ENCODE measurements at places on chromosomes 1 and 21.

- no peak for DNase-seq
Measured at GRCh38 chr1:38265293-38266196, 219.0 kb upstream of the POU3F1 start.

DNA sequence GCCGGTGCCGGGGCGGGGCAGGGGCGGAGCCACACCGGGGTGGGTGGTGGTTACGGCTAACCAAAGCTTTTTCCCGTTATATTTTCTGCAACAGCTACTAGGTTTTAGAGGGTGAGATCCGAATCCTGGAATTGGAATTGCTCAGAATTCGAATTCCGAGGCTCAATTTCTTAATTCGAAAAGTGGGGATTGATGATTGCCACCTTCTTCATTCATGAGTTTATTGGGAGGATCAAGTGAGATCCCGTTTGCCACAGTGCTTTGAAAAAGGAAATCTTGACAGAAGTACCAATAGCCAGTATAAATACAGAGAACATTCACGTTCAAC, 207 bp upstream of the SVBP start:
- no peak for DNase-seq

- no peak for DNase-seq
Measured at GRCh38 chr1:219651993-219652392, 39.1 kb upstream of the ZC3H11B start.

DNA sequence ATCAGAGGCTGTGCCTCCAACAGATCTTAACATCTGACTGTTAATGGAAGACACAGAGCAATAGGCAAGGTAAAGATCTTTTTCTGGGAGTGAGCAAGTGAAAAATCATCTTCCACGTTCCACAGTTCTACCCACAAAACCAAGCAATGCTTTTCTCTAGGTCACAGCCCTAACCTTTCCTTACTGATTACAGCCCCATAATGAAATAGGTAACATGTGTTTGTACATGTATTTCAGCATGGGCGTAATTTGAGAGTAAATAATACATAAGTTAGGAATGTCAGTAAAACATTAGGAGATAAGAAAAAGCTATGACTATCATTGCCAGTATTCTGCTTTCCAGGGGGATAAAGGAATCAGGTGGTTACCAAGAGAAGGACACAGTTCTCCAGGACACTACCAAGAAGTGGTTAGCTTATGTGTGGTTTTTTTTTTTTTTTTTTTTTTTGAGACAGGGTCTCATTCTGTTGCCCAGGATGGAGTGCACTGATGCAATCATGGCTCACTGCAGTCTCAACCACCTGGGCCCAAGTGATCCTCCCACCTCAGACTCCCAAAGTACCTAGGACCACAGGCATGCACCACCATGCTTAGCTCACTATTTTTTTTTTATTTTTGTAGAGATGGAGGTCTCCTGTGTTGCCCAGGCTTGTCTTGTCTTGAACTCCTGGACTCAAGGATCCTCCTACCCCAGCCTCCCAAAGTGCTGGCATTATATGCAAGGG, 72.0 kb downstream of the DAP3 start:
- no peak for DNase-seq

GRCh38 chr1:180923021-180923841, 10.5 kb downstream of the KIAA1614 start:
- no peak for DNase-seq

DNA sequence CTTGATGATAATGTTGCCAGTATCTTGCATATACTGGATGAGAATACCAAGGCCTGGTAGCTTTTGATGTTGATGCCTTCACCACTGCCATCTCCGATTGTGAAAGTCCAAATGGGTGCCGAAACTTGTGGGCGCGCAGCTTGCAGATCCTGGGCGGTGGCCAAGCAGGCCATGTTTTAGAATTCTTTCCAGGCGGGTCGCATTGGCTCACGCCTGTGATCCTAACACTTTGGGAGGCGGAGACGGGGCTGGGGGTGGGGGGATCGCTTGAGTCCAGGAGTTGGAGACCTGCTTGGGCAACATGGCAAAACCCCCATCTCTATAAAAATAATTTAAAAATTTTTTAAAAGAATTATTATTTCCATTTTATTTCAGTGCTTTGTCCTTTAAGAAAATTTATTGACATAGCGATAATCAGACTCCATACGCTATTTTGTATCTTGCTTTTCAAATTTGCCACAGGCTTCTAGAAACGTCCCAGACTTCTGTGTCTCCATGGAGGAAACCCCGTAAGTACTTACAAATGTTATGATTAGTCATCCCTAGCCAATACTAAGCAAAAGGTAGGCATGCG, 592 bp upstream of the ZNF326 start:
- DNase-seq: no peak

DNA sequence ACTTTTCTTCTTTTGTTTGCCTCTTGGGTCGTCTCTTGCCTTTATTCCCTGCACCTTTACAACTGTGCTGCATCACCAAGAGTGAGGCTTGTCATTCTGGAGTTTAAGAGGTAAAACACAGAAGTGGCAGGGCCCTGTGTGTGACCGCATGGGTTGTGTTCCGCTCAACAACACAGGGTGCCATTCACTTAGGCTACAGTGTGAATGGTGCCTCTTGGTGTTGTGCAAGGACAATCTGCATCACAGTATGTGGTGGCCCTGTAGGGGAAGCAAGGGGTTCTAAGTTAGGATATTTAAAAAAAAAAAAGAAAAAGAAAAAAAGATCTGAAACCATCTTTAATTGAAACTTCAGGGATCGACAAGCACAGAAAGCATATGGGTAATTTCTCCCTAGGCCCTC, 38.2 kb downstream of the BRINP2 start:
- DNase-seq: no peak

Measured in activated CD4-positive, CD25-positive, alpha-beta regulatory T cell (primary cell).